Activated naive CD4-positive, alpha-beta T cell treated with anti-CD3 and anti-CD28 coated beads, Interleukin-2, amount 10 ng/mL, durations not matched to agents 7 days and 5 days (primary cell): ENCODE measurements at places on chromosomes 4 and X.
A peak's percentile ranks its signal among the peaks of the same experiment; 100 is the strongest.

GRCh38 chr4:120725639-120726580 lies 196.6 kb downstream of the PRDM5 start:
- no peak overlapping the region for H3K27ac ChIP-seq
- no peak overlapping the region for H3K4me3 ChIP-seq
- peaks cover 4% of the 10 kb centered on the region for H3K27me3 ChIP-seq
- H3K36me3 ChIP-seq = no peaks in the 10 kb centered on the region

- H3K36me3 ChIP-seq = peaks cover 81% of the 10 kb centered on the region
- H3K27me3 ChIP-seq = no peaks in the 10 kb centered on the region
- H3K4me3 ChIP-seq = no peak overlapping the region
- peak overlapping the region; percentile 97 for H3K27ac ChIP-seq
- peak; percentile 50 for DNase-seq
These were observed 64.4 kb downstream of the HADH start for GRCh38 chr4:108054025-108054638.

- DNase-seq = peak; percentile 69
- H3K4me1 ChIP-seq = no peaks in the 10 kb centered on the region
- no peak overlapping the region for H3K4me3 ChIP-seq
- no peaks in the 10 kb centered on the region for H3K36me3 ChIP-seq
- no peaks in the 10 kb centered on the region for H3K27me3 ChIP-seq
These were observed 93.6 kb upstream of the MYOZ2 start for GRCh38 chr4:119041951-119042560.

GRCh38 chr4:5923376-5923775 lies 30.5 kb upstream of the CRMP1 start:
- H3K4me1 ChIP-seq = no peaks in the 10 kb centered on the region
- no peak for DNase-seq
- no peak overlapping the region for H3K4me3 ChIP-seq
- no peaks in the 10 kb centered on the region for H3K36me3 ChIP-seq

DNA sequence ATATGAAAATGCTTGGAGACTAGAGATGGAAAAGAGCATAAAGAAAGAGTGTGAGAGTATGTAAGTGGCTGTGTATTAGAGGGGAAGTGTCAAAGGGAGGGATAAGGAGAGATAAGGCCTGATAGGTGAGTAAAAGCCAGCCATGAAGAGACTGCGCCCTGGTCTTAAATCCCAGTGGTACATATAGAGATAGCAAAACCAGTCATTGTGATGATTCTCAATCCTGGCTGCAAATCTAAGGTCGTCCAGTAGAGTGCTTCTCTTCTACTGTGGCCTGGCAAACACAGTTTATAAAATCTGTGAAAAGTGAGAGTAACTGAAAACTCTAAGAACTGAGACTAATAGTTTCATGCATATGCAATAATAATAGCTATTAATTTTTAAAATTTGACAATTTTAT lies 86.9 kb downstream of the MAB21L2 start:
- H3K4me1 ChIP-seq = no peaks in the 10 kb centered on the region
- no peak for DNase-seq
- peaks cover 7% of the 10 kb centered on the region for H3K36me3 ChIP-seq
- no peaks in the 10 kb centered on the region for H3K27me3 ChIP-seq
- H3K4me3 ChIP-seq = no peak overlapping the region

- H3K27ac ChIP-seq = no peak overlapping the region
- no peaks in the 10 kb centered on the region for H3K4me1 ChIP-seq
- no peak overlapping the region for H3K4me3 ChIP-seq
- no peak for DNase-seq
These were observed 61.9 kb upstream of the TCEAL2 start for GRCh38 chrX:102063445-102064074.
